GM04503 (cell line): ENCODE measurements at places on chromosomes 11 and 22.

DNA sequence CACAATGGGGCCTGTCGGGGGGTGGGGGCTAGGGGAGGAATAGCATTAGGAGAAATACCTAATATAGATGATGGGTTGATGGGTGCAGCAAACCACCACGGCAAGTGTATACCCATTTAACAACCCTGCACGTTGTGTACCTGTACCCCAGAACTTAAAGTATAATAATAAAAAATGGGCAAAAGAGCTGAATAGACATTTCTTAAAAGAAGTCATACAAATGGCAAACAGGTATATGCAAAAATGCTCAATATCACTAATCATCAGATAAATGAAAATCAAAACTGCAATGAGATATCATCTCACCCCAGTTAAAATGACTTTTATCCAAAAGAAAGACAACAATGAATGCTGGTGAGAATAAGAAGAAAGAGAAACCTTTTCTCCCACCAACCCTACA, 363.7 kb upstream of the MPPED2 start:
- no peak for DNase-seq

GRCh38 chr22:44586351-44586990, 88.4 kb upstream of the RTL6 start:
- no peak for DNase-seq

GRCh38 chr11:92867913-92868619, 101.4 kb upstream of the MTNR1B start:
- DNase-seq: no peak

GRCh38 chr11:79174045-79175008, 266.5 kb downstream of the TENM4 start:
- no peak for DNase-seq

DNA sequence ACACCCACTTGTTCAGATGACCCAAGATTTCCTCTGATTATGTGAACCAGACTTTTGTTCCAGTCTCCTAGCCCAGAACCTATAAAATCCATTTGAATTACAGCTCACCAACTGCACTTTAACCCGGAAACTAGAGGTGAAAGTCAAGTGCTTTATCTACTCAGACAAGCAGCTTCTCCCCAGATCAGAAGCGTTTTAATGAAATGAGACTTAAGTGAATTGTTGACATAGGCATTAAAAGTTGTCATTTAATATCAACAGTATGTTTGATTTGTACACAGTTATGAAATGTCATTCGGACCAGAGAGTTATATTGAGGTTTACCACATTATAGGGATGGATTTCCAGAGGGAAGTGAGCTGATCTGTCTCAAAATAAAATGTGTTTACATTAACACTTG, 52.0 kb downstream of the CADM1 start:
- DNase-seq: no peak

- no peak for DNase-seq
Observed at GRCh38 chr11:61131586-61131985, 29.3 kb downstream of the CD5 start.

DNA sequence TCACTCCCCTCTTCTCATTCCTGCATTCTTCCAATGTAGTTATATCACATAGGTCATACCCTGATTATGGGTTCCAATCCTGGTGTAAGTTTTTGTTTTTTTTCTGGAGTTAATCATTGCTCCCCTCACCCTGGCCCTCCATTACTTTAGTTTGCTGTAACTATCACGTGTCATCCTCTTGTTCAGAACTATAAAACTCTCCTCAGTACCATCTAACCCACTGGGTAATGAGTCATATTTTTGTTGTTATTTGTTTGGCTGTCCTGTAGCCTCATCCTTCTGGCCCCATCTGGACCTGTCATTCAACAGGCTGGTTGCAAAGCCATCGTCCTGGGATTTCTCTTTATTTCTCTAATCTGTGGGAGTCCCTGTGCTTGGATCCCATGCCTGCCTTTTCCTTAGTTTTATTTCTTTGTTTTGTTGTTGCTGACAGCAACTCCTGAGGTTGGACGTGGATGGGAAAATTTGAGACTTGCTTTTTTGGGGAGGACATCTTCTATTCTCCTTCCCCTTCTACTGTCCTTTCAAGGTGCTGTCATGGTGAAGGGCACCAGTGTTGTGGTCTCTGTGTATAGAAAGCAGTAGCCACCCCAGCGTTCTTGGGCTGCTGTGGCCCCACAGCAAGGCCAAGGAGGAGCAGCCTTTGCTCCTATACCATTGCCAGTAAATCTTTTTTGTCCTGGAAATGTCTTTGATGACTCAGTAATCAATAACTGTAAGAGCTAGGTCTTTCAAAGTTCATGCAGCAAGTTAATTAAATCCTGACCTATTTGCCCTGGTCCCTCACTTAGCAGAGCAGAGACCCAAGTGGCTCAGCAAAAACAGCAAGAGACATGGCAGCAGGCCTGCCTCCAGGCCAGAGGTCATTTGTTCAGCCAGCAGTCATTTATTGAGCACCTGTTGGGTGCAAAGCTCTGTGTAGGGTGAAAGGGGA, 82.5 kb downstream of the C22orf31 start:
- DNase-seq: no peak

DNA sequence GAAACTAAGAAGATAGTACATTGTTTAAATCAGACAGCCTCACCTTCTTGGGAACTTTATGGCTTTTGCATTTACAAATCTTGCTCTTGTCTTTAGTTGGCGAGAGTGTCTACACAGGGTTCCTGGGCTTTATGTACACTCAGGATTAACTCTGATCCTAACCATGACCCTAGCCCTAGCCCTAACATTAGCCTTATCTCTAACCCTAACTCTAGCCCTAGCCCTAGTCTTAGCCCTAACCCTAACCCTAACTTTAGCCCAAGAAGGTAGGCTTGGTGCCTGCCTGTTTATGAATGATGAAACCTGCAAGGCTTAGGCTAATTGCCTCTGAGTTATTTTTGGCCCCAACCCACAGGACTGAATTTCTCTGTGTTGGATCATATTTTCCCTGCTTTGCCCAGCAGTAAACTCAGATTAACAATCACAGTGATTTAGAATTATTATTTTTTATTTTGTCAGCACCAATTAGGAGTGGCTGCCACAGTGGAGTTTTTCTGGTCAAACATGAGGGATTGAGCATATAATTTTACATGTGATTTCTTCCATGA, 44.1 kb upstream of the OR9Q1 start:
- DNase-seq: no peak

GRCh38 chr11:72580642-72580950, 93.6 kb downstream of the PDE2A start:
- no peak for DNase-seq

- DNase-seq: no peak
Observed at GRCh38 chr11:131938351-131938751, 567.9 kb downstream of the NTM start.

- no peak for DNase-seq
Observed at GRCh38 chr11:18248561-18248960, at the start of gene SAA2. TSS of gene SAA2 (minus strand) at chr11:18248668. CDS start at chr11:18248011, 657 bp downstream.

DNA sequence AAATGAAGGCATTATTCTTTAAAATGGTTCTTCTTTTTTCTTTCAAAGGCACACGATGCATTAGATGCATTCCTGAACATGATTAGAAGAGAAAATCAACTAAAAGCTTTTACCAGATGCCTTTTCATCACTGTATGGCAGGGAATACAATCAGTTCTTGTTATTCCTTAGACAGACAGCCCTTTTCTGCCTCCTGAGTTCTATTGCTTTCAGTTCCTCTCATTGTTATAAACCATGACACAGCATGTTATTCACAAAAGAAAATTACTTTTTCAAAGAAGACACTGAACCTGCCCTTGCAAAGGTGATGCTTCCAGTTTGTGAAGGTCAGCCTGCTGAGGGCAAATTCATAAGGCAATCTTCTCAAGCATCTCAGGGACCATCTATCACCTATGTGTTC, 70.1 kb downstream of the FAM181B start:
- DNase-seq: no peak

DNA sequence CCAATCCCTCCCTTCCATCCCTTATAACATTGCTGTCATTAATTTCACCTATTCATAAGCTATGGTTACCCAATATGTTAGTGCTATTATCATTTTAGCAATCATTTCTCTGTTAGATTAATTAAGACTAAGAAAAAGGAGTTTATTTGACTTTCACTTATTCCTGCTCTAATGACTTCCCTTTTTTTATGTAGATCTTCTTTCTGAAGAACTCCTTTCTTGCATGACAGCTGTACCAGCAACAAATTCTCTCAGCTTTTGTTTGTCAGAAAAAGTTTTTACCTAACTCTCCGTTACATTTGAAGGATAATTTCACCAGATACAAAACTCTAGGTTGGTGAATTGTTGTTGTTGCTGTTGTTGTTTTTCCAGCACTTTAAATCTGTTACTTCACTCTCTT, 28.6 kb upstream of the OR8B8 start:
- no peak for DNase-seq

- DNase-seq: no peak
Observed at GRCh38 chr22:45980761-45981160, 3.8 kb upstream of the WNT7B start.

DNA sequence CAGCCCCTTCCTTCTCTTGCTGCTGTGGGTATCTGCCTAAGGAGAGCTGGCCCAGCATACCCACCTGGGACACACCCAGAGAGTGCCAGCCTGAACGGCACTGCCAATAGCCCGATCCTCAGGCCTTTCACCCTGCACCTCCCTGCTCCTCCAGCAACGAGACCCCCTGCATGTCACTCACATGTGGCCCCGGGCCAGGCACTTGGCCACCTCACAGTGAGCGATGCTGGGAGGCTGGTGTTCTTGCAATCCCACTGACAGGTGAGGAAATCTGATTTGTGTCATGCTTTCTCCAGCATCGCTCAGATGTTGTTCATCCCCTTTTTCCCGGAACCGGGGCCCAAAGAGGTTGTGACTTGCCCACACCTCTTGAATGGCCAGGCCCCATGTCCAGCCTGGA, 20.5 kb downstream of the DAGLA start:
- DNase-seq: no peak

- no peak for DNase-seq
Observed at GRCh38 chr11:70511345-70511744, 113.0 kb downstream of the CTTN start.

DNA sequence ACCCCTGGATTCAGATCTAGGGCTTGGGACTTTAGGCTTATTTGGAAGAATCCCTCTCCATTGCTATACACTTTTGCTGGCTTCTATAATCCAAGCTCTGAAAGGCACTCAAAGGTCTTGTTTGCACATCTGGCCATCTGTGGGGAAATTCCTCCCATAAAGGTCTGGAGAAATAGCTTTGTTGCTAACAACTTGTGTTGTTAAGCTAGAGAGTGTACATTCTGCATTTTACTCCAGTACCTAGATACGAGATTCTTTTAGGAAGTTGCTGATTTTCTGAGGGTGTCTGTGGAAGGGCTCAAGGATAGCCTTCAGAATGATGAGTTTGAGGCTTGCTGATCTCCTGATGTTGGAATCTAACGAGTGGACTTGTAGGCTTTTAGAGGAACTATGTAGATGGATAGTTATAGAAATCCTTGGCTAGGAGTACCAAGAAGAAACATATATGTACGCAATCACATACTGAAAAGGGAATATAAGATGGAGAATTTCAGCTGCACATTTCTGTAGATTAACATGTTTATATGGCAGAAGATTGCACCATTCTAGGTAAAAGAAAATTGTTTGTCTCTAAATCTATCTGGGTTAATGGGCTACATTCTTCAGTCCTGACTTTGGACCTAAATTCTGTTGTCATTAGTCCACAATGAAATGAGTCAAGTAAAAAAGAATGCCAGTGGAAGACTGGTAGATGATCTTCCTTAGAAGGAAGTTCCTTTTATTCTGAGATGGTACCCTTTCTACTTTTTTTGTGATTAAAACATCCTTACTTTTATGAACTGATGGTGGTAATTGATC, 51.0 kb downstream of the UBASH3B start:
- DNase-seq: no peak

GRCh38 chr11:131038597-131038996, 122.3 kb upstream of the SNX19 start:
- no peak for DNase-seq

GRCh38 chr22:32996702-32997101, 61.5 kb downstream of the SYN3 start:
- no peak for DNase-seq

DNA sequence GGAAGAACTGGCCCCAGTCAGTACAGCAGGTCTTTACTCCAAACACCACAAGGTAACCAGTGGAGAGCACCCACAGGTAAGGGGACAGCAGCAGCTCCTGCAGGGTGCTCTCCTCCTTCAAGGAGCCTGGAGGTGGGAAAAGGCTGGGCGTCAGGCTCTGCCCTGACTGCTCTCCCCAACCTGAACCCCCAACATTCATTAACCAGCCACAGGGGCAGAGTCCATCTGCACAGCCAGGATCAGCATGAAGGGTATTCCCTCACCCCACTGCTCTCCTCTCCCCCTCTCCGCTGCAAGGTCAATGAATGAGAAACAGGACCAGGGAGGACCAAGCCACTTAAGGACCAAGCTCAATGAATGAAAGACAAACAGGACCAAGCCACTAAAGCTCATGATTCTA, 3.7 kb downstream of the SLC37A4 start:
- no peak for DNase-seq

DNA sequence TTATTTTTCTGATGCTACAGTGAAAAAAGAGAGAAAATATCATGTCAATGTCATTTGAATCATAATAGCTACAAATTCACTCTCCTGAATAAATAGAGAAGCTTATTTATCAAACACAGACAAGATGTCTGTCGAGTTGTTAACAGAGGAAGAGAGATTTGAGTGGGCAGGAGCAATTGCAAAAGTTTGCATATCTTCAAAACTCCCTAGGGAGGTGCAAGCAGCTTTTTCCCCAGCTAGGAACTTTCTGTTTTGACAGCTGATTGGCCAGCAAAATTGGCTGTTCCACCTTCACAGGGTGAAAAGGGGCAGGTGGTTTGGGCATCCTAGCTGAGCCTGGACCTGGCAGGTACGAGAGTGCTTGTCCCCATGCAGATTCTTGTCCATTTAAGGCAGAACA, 98.2 kb downstream of the NTM start:
- no peak for DNase-seq

DNA sequence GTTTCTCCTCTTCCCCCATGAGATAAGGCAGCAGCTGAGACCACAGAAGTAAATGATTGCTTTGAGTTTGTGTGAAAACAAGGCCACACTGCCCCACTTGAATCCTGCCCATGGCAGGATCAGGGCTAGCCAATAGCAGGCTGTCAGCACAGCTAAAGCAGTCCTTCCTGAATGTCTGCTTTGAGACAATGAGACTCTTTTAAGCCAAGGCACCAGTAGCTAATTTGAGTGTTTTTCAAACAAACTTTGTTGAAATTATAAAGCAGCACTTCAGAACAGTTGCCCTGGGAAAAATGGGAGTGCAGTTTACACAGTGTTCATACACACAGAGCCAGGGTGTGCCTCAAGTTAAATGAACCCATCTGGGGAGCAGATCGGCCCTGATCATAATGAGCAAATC, 103.5 kb upstream of the OR5AK2 start:
- no peak for DNase-seq

- no peak for DNase-seq
Observed at GRCh38 chr22:25780673-25781072, 38.7 kb downstream of the MYO18B start.

DNA sequence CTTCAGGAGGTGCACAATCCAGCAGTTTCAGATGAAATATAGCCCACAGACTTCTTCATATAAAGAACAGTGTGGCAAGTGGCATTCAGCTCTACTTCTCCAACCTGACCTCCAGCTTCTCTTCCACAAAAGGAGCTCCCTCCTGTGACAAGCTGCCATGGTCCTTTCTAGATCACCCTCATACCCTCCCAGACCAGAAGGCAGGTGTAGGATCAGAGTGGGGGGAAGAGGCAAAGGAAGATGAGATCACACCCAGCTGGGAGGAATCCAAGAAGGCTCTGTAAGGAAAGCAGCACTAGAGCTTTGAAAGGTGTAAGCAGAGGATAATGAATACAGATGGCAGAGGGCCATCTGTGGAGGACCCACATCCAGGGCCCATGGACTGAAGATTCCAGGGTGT, 7.6 kb downstream of the CLPB start:
- DNase-seq: no peak

GRCh38 chr22:46687048-46687444, 51.0 kb downstream of the CERK start:
- DNase-seq: no peak
